ENCODE measurements at places on chromosomes 3 and 15.
A peak's percentile ranks its signal among the peaks of the same experiment; 100 is the strongest.

DNA sequence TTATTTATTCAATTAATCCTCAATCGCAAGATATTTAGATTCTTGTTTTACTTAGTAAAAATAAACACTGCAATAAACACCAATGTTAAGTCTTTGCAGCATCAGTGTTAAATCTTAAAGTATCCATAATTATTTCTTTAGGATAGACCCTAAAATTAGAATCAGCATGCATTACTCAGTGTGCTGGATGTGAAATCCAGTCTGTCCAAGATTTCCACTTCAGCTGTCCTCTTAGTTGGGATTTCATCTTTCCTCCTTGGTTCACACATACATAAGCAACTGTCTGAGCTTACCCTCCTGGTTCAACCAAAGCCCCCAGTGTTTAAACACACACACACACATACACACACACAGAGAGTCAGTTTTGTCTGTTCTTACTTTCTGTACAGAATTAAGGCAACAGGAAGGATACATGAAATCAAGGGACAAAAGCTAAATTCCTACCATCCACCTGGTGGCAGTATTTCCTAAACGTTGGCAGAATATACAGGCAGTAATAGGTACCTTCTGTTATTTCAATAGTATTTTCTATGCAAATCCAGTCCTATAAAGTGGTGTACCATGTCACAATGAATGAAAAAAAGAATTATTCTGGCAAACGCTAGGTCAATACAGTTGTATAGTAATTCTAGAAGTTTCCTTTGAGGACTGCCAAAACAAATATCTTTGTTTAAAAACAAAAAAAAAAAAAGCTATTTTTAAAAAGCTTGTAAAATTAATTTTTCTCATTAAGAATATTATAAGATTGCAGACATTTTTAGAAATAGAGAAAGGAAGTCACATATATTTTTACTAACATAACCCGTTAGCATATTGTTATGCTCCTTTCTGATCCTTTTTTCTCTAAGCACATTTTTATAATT is 27.3 kb upstream of the DMXL2 start:
- peak; percentile 10 for DNase-seq

GRCh38 chr3:90080988-90081387 is 973.6 kb downstream of the EPHA3 start:
- no peak for DNase-seq

DNA sequence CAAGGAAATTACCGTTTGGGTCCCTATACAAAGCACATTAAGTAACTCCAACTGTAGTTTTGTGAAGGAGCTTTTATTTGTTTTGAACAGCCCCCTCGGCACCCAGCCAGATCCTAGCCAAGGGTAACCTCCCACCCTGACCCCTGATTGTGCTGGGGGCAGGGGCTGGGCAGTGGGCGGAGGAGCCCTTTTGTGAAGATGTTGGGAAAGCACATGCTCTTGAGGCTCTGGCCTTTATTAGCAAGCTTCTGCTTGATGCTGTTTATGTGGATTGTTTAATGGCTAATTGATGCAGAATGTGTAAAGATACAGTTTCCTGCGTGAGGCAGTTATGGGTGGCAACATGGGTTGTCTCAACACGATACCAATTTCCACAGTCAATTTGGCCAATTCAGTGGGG is 136.5 kb downstream of the MAP2K5 start:
- DNase-seq = no peak

DNA sequence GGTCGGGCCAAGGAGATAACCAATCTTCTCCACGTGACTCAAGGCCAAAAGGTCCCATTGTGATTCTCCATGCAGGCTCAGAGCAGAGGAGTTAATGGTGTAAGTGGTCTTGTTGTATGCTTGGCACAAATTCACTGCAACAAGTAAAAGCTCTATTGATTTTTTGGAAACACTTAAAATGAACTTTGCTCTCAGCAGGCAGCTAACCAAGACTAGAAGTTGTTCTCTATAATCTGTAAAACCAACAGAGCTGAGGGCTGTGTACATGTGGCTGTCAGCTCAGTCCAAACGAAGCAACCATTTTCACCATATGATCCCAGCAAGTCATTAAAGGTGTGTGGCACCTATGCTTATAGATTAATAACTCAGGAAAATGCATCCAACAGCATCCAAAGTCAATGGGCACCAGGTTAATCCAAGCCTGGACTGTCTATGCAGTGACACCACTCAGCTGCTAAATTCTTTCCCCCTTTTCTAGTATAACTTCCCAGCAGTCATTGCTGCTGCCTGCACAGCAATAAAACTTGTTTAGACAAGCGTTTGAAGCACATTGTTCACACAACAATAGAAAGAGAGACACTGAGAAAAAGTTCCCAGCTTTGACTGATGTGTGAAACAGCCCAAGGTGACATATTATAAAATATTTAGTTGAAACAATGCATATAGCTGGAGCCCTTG is 603.8 kb upstream of the ADAMTS9 start:
- DNase-seq = no peak

- DNase-seq = no peak
Measured at GRCh38 chr3:50258979-50259378, 10.0 kb upstream of the SEMA3B start.

- DNase-seq = peak; percentile 35
Measured at GRCh38 chr3:72427624-72428023, 420.6 kb downstream of the SHQ1 start.

GRCh38 chr3:5229414-5229813 is 41.9 kb downstream of the EDEM1 start:
- no peak for DNase-seq

DNA sequence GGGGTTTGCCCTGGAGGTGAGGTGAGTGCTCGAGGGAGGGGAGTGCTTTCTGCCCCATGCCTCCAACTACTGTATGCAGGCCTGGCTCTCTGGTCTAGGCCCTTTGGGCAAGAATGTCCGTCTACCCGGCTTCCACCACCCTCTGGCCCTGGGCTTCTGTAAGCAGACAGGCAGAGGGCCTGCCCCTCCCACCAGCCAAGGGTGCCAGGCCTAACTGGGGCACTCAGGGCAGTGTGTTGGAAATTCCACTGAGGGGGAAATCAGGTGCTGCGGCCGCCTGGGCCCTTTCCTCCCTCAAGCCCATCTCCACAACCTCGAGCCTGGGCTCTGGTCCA is 9.4 kb downstream of the DLL4 start:
- no peak for DNase-seq
